NCI-H446 (cell line): ENCODE measurements at places on chromosomes 11 and 22.

DNA sequence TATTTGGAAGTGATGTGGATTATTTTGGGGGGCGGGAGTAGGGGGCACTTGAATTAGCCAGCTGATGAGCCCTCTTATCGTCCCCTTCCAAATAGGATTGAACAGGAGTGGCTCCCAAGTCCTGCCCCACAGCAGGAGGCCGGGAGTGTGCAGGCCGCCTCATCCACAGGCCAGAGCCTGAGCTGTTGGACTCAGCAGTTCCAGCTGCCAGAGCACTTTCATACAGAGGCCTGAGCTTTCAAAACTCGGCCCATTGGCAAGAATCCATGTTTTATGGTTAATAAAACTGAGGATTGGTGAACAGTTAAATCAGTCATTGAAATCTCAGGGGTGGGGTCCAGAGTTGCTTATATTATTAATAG is 9.6 kb downstream of the FAM118A start:
- peak; percentile 19 for DNase-seq

GRCh38 chr11:121478226-121478894 is 25.6 kb upstream of the SORL1-AS1 start:
- DNase-seq = no peak

DNA sequence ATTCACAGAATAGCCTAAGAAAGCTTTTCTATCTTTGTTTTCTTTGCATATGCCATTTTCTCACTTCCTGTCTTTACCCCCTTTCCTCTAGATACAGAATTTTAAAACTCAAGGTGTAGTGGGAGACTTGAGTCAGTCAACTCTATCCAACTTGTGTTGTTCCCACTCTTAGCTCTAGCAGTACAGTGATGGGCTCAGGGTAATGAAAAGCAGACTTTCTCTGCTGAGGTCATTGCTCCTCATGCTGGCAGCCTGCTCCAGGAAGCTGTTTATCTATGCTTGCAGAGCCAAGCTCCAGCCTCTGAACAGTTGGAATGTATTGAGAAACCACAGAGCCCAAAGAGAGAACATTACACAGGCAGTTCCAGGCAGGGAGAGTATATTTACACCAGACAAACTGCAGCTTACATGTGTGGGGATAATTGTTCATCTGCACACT is 68.1 kb downstream of the CSTPP1 start:
- DNase-seq = peak; percentile 77

DNA sequence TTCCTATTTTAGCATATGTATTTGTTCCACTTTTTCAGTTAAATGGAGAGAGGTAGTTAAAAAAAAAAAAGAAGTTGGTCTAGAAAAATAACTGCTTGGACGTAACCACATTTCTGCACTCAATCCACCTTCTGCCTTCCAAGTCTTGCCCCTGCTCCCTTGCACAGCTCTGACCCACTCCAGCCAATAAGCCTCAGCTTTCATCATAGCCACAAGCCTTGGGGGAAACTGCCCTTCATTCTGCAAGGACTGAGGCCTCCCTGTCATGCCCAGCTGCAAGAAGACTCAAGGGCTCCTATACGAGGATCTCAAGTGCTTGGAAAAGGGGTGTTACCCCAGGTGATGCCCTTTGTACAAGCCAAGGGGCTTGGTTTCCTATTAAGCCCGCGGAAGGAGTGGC is 36.0 kb upstream of the OAF start:
- DNase-seq = no peak

DNA sequence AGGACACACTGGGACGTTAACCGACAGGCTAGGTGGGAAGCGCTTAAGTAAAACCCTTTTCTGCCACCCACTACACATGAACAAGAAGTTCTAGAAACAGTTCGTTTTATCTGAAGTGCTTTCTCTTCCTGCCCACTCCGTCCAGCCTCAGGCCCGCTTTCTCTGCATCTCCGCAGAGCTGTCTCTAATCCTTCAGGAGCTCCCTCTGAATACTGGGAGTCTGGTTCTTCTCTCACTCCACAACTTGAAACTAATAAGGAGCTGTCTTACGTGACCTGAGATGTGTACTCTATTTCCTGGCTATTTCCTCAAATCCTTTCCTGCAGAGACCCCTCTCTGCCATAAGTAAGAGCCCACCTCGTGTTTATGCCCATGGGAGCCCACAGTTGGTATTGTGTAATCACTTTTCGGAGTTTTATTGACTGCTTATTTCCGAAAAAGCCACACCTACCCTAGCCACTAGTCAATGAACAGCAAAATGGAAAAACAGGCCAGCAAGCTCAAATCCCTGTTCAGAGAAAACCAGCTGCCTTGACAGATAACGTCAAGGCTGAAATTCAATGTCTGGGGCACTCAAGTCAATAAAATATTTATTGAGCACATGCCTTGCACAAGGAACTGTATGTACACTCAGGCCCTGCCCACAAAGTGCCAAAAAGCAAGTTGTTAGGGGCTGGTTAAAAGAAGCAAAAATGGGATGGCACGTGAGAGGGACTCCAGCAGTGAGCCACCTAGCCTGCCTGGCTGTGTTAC is 4.9 kb downstream of the PC start:
- DNase-seq = no peak

GRCh38 chr11:117607449-117607848 is 189.6 kb downstream of the DSCAML1 start:
- DNase-seq = no peak

GRCh38 chr11:121090145-121090721 is 10.8 kb upstream of the TECTA start:
- no peak for DNase-seq

DNA sequence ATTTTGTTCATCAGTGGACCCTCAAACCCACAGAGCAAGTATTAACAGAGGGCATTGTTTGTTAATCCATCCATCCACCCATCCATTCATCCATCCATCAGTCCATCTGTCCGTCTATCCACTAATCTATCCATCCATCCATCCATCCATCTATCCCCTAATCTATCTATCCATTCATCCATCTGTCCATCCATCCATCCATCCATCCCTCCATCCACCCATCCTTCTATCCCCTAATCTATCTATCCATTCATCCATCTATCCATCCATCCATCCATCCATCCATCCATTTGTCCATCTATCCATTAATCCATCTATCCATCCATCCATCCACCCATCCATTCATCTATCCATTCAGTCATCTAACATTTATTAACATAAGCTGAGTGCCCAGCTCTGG is 307.3 kb downstream of the MIAT start:
- DNase-seq = no peak

GRCh38 chr22:17951315-17951714 is 73.0 kb downstream of the MICAL3 start:
- no peak for DNase-seq

DNA sequence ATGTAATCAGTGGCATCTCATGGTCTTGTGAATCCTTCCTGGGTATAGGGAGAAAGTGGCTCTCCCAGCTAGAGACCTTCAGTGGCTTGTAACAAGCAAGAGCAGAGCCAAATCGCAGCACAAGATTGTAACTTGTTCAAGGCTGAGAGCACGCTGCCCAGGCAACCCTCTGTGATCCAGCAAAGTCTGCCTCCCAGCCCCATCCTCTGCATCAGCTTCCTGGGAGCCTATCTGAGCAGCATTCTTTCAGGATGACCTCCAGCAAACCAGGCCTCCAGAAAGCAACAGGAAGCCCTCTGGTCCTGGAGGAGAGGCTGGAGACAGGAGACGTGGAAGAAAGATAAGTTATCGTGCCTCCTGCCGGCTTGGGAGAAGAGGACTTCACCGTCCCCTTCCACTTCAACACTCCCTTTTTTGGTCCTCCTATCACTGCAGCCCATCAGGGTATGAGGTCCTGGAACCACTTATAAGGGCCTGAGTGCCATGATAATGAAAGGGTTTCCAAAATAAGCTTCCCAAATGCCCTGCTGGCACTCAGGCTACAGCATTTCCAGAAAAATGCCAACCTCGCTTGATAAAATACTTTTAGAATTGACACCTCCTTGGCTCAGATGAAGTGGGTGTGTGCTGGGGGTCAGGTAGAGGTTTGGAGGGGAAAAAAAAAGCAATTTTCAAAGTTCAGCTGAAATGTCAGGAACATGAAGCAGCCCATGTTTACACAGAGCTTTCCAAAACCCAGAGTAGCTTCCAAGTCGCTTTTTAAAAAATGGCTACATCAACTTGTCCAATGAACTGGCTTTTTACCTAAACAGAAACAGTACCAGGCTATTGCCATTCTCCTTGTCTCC is 80.2 kb downstream of the PLEKHA7 start:
- no peak for DNase-seq

GRCh38 chr11:120985718-120986569 is 38.0 kb upstream of the TBCEL start:
- no peak for DNase-seq

GRCh38 chr11:94405062-94405833 is 4.0 kb upstream of the GPR83 start:
- no peak for DNase-seq

GRCh38 chr22:48636746-48637145 is 1190.9 kb downstream of the BRD1 start:
- DNase-seq = no peak

DNA sequence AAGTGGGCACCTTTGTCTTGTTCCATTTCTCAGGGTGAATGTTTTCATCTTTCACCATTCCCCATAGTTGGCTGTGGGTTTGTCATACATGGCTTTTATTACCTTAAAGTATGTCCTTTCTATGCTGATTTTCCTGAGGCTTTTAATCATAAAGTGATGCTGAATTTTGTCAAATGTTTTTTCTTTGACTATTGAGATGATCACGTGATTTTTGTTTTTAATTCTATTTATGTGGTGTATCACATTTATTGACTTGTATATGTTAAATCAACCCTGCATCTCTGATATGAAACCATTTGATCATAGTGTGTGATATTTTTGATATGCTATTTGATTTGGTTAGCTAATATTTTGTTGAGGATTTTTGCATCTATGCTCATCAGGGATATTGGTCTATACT is 216.4 kb upstream of the FAT3 start:
- no peak for DNase-seq

GRCh38 chr11:79047321-79047720 is 393.5 kb downstream of the TENM4 start:
- DNase-seq = no peak

- no peak for DNase-seq
Measured at GRCh38 chr11:113286509-113287497, 27.6 kb upstream of the TTC12 start.

- DNase-seq = no peak
Measured at GRCh38 chr22:21677606-21678443, 12.0 kb downstream of the PPIL2 start.

DNA sequence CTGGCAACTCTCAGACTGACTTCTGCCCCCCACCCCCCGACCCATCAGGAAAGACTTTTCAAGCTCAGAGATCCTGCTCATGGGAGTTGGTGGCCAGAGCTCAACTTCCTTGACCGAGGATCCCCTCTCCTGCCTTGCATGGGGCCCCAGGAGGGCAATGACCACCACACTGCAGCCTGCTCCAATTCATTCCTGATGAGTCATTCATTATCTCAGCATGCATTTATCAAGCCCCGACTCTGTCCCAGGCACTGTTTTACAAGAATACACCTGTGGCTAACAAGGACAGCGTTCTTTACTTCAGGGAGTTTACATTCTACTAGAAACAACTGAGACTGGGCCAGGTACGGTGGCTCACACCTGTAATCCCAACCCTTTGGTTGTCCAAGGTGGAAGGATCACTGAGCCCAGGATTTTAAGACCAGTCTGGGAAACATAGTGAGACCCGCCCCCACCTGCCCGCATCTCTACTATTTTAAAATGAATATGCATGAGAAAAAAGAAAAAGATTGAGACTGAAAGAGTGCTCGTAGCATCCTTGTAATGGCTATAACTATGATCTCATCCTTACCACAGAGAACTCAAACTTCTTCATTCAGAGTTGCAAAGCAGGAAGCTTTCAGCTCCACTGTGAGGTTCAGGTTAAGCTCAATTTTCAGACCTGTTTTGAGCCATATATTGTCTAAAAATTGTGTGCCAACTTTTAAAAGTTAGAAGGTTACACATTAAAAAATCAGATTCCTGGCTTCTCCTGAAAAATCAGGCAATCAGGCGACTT is 60.4 kb downstream of the FEZ1 start:
- DNase-seq = no peak

- DNase-seq = no peak
Measured at GRCh38 chr11:71441251-71441650, 6.9 kb downstream of the DHCR7 start.

DNA sequence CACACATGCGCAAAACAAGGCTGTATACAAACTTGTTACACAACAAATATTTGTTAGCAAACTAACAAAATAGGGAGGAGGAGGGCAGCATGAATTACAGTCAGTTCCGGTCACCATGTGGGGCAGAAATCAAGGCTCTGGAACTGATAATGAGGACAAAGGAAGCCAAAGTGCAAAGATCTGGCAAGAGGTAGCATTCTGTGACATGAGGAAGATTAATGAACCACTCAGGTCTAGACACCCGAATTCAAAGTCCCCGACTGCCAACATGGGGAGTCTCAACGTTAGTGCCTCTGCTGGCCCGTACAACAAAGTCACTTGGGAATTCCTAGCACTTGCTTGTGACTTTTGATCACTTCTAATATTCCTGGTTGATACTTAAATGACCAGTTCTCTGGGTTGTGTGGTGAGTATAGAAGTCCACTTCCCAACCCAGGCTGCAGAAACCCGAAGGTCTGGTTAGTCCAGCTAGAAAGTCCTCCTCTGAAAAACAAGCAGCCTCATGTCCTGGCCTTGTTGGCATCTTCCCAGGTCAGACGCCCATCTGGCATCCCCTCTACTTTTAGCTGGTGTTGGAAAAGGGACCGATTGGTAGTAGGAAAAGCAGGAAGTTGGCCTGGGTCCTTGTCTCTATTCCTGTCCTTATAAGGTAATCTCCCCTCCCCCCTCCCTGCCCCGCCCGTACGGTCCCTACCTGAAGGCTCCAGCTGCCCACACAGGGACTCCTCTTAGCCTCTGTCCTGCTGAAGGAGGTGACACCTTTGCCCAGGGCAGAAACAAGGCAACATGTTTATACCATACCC is 1.6 kb downstream of the SUN2 start:
- DNase-seq = peak; percentile 70

DNA sequence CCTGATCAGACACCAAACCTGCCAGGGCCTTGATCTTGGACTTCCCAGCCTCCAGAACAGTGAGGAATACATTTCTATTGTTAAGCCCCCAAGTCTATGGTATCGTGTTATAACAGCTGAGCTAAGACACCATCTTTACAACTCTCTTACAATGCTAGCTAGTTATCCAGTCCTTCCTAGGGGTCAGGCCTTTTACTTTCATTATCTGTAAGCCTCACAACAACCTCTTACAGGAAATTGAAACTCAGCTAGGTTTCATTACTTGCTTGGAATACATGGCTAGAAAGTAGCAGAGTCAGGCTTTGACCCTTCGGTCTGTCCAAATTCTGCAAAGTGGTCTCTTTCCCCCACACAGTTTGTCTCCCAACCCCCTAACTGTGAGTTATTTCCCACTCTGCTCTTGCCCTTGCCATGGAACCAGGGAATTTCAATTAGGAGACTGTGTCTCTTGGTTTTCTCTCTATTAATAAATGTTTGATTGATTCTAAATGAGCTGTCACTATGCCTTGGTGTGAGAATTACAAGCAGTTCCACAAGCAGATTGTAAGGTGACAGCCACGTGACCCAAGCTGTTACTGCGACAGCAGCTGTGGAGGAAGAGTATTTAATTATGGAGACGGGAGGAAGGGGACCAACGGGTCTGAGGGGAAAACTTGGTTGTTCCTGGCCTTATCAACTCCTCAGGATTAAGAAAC is 38.4 kb upstream of the CLMP start:
- DNase-seq = no peak
